Fibroblast of skin of right biceps (primary cell): ENCODE measurements at places on chromosomes 1 and 21.

GRCh38 chr1:76141929-76142328 lies 67.4 kb downstream of the ST6GALNAC3 start:
- DNase-seq, result no peak

DNA sequence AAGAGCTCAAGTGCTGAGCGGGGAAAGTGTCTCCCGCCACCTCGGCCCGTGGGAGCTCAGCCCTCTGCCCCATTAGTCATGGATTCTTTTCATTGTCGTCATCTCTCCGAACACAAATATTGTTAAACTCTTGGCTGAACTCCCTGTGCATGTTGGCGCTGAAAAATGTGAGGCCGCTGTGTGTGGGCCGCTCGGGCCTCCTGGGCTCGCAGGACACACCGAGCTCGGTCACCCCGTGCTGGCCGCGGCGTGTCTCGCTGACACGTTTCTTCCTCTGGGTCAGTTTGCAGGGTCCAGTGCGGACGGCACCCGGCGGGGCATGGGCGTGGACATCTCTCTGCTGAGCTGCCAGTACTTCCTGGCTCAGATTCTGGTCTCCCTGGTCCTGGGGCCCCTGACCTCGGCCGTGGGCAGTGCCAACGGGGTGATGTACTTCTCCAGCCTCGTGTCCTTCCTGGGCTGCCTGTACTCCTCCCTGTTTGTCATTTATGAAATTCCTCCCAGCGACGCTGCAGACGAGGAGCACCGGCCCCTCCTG lies 25.6 kb downstream of the SLC45A1 start:
- peak; percentile 96 for DNase-seq

DNA sequence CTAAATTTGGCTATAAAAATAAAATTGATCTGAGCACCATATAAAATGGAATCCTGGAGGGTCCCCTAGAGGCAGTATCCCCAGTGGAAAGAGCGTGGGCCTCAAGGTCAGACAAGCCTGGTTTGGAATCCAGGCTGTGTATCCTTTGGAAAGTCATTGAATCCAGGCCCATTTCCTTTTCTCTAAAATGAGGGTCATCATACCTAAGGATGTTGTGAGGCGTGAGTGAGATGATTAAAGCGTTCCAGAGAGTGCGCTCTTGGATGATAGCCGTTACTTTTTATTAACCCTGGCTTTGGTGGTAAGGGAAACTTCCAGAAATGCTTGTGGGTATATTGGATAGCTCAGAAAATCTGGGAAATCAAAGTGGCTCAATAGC lies 683 bp upstream of the ZNF436 start:
- DNase-seq, result no peak

DNA sequence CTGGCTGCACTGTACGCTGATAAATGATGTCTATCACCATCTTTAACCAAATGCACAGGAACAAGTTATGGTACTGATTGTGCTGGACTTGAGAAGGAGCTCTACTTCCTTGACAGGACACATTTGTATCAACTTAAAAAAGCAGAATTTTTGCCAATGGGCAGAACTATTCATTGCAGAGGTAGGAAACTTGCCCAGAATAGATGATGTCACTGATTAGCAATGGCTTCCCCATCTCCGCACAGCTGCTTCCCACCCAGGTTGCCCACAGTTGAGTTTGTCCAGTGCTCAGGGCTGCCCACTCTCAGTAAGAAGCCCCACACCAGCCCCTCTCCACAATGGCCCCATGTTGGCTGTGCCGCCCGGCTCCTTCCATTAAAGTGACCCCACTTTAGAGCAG lies 33.4 kb downstream of the CAPN2 start:
- no peak for DNase-seq

GRCh38 chr1:238664139-238664538 lies 722.2 kb upstream of the CHRM3 start:
- no peak for DNase-seq

- DNase-seq, result no peak
Observed at GRCh38 chr1:172956871-172957270, 93.9 kb downstream of the TNFSF18 start.

- DNase-seq, result no peak
Observed at GRCh38 chr1:83849191-83850061, 149.5 kb downstream of the TTLL7 start.

GRCh38 chr1:52281518-52281917 lies 84.5 kb downstream of the CC2D1B start:
- peak; percentile 40 for DNase-seq

GRCh38 chr1:186930238-186930637 lies 101.5 kb downstream of the PLA2G4A start:
- DNase-seq, result peak; percentile 40

DNA sequence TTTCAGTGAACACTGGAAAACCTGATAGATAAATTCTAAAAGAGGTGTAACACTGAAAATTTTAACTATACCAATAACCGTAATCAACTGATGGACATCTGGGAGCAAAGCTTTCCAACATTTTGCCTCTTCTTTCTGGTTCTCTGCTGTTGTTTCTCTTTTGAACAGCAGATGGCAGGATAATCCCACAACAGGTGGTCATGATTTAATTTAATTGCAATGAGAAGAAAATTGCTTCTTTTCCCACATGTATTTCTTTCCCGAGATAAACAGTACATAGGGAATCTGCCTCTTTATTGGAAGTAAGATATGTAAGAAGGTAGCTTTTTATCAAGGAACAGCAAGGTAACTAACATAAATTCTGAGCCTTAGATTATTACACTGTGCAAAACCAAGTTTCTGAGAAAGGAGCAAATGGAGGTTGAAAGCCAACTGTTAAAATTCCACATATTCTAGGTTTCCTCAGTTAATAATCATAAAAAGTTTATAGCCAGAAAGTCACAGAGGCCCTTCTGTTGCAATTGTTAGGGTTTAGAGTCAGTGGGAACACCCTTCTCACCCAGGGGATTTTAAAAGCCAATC lies 72.9 kb downstream of the RPS6KA1 start:
- DNase-seq, result peak; percentile 64

DNA sequence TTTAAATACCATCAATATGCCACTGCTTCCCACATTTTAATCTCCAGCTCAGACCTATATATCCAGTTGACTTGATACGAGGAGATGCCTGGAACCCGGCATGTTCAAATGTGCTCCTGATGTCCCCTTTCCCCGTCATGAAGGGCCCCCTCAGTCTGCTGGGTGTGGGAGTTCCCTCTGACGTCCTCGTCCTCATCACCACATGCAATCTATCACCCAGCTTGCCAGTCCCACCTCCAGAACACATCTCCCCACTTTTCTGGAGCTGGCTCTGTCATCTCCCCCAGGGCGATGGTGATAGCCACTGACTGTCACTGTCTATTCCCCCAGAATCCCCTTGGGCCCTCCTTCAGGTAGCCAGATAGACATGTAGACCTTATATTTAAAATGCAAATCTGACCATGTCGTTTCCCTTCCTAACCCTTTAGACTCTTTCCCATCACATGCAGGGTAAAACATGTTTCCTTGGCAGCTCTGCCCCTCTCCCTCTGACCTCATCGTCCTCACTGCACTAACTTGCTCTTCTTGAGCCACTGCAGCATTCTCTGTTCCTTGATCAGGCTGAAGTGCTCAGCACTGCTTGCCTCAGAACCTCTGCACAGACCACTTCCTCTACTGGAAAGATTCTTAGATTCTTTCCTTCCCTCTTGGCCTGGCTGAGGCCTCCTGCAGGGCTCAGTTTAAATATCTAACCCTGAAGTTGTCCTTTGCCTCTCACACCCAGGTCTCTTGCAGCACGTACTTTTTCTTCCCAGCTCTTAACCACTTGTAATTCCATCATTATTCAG lies 7.4 kb downstream of the AZIN2 start:
- DNase-seq, result no peak

GRCh38 chr1:228430243-228430642 lies 13.6 kb upstream of the TRIM17 start:
- DNase-seq, result no peak

DNA sequence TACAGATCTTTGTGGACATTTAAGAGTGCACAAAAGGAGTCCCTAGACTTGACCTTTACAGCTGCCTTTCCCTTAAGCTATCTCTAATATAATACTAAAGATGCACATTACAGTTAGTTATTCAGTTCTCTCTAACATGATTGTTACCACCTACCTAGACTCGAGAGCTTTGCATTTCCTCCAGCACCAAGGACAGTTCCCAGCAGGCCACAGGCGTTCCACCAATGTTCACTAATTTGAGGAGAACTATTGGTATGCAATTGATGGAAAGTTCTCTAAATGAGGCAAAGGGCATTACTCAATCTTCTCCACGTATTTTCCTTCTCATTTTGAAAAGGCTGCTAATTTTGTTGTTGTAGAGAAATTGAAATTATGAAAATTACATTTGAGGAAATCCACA lies 5.4 kb upstream of the NTNG1 start:
- peak; percentile 77 for DNase-seq

- DNase-seq, result peak; percentile 79
Observed at GRCh38 chr1:53541761-53542550, 82.8 kb downstream of the DMRTB1 start.

- DNase-seq, result no peak
Observed at GRCh38 chr1:8708259-8708658, 109.2 kb downstream of the RERE start.

DNA sequence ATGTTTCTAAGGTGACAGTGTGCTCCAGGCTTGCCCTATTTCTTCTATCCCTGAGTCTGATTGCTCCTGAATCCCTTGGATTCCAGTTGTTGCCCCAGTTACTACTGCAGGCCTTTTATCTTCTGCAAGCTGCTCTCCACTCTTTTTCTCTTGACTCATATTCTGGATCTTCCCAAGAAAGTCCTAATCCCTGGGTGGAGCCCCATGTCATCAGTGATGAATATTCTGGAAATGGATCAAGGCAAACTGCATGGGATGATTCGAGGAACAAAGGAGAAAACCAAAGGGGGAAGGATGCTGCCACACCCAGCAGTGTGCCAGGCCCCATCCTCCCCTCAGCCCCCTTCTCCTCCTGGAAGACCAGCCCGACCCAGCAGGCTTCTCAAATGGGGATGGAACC lies 63.3 kb upstream of the ATP2B4 start:
- DNase-seq, result peak; percentile 60
